Stimulated activated CD4-positive, alpha-beta T cell treated with anti-CD3 and anti-CD28 coated beads, Interleukin-15, amount 100 ng/mL, for 1 hour (primary cell): ENCODE measurements at places on chromosomes 7 and 10.

DNA sequence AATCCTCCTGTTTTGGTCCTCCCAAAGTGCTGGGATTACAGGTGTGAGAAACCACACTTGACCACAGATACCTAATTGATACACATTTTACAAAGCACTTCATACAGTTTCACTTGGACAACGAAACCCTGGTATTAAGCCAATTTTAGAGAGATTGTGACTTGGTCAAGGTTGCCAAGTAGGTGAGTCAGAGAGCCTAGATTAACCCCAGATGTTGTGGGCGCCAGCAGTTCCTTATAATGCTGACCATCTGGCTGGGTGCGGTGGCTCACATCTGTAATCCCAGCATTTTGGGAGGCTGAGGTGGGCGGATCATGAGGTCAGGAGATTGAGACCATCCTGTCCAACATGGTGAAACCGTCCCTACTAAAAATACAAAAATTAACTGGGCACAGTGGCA, 4.9 kb upstream of the PHKG1 start:
- no peak for DNase-seq

GRCh38 chr10:100509241-100509840, 10.3 kb downstream of the SEC31B start:
- DNase-seq = no peak

GRCh38 chr10:14362104-14362503, 31.4 kb upstream of the FRMD4A start:
- no peak for DNase-seq

GRCh38 chr10:88036126-88036525, 172.7 kb downstream of the PTEN start:
- DNase-seq = no peak

GRCh38 chr10:105149371-105149891, 508.3 kb downstream of the SORCS3 start:
- DNase-seq = no peak

GRCh38 chr10:124730790-124731189, 13.4 kb downstream of the FAM53B start:
- DNase-seq = no peak

DNA sequence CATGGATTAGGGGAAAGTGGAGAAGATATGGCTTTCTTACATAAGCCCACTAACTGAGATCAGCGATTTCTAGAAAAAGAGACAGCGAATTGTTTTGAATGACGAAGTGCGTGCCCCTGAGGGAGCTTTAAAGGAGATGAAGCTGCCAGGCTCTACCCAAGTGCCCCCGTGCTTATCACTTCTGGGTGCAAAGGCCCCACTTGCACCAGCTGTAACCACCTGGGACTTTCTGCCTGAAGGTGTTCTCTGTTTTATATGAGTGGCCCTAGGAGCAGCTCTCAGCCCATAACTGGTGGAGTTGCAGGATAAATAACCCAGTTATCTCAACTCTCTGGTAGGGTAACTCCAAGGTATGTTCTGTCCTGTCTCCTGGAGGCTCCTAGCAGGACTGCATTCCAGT, 20.4 kb upstream of the CARD11 start:
- no peak for DNase-seq

DNA sequence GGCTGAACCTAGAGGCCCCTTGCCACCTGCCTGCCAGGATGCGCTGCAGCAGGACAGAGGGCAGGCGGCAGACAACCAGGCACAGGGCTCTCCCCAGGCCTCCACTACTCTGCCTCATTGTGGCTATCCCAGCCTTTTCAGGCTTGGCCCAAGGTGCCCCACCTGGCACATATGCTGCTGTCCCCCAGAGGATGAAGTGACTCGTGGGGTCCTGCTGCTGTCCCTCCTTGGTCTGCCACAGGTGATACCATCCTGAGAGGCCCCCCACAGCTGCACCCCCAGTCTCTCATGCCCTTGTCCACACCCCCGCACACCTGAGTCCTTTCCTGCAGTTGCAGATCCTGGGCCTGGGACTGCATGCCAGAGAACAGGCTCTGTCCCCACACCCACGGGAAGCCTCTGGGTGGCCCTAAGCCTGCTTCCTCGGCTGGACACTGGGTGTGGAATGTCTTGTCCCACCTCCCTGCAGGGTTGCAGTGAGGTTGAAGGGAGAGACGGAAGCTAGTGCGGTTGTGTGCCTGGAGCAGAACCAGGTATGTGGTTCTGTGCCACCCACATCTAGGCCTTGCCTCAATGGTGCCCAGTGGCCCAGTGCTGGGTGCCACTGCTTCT, 55.3 kb downstream of the RASGEF1A start:
- DNase-seq = no peak

DNA sequence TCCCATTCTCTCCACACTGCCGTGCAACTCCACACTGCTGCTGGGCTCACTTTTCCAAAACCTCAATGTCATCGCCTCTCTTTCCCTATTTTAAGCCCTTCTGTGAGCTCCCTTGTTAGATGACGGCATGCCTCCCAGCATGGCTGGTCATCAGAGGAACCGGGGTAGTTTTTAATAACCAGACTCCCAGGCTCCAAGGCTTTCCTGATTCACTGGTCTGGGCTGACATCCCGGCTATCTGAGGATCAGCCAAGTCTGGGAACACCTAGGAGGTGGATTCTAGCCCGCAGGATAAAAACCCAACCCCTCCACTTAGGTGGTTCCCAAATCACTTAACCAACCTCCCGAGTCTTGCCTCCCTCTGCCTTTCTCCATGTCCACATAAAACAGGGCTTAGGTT, 295.4 kb upstream of the FZD8 start:
- no peak for DNase-seq

GRCh38 chr7:46291050-46291438, 370.0 kb upstream of the IGFBP3 start:
- DNase-seq = no peak

DNA sequence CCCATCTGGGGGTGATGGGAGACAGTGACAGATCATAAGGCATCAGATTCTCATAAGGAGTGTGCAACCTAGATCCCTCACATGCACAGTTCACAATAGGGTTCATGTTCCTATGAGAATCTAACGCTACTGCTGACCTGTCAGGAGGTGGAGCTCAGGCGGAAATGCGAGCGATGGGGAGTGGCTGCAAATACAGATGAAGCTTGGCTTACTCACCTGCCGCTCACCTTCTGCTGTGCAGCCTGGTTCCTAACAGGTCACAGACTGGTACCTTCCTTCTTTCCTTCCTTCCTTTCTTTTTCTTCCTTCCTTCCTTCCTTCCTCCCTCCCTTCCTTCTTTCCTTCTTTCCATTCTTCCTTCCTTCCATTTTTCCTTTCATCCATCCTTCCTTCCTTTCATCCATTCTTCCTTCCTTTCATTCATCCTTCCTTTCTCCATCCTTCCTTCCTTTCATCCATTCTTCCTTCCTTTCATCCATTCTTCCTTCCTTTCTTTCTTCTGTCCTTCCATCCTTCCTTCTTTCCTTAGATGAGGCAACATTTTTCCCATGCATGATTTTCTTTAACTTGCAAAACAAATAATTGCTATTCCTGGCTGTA, 370.0 kb upstream of the AUTS2 start:
- no peak for DNase-seq

DNA sequence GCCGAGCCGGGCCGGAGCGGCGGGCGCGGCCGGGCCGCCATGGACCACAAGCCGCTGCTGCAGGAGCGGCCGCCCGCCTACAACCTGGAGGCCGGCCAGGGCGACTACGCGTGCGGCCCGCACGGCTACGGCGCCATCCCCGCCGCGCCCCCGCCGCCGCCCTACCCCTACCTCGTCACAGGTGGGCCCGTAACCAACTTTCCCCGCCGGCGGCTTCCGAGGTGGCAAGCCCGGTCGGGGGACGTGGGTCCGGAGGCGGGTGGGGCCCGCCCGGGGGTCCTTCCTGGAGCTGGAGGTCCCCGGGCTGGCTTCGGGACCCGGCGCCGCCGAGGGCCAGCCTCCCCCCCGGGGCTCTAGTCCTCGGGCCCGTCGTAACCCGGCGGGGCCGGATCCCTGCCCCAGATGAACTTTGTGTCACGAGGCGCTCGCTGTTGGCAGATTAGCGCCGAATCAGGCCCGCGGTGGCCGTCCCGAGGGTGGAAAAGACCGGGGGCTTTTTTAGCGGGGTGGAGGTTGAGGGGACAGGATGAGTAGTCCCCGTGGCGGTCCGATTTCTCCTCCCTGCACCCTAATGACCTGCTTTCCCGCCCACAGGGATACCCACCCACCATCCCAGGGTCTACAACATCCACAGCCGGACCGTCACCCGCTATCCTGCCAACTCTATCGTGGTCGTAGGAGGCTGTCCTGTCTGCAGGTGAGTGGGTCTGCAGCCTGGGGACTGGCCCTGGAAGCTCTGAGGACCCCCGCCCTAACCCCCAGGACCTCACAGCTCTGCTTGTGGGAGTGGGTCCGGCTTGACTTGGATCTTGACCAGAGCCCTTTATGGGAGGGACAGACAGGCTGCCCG, 496 bp downstream of the BRI3 start:
- DNase-seq = no peak

GRCh38 chr7:149872419-149873073, 1.2 kb upstream of the ATP6V0E2 start:
- DNase-seq = no peak

GRCh38 chr10:6379015-6379776, 176.5 kb downstream of the PFKFB3 start:
- no peak for DNase-seq

- peak; percentile 56 for DNase-seq
Observed at GRCh38 chr7:139777948-139778841, at the start of gene HIPK2. Gene HIPK2, minus strand, starts transcription at chr7:139777998. Its CDS starts 375 bp downstream, at chr7:139777623.

GRCh38 chr10:125049216-125049881, 107.4 kb downstream of the ZRANB1 start:
- DNase-seq = no peak

- DNase-seq = no peak
Observed at GRCh38 chr10:121053151-121053550, 202.0 kb downstream of the WDR11 start.

- no peak for DNase-seq
Observed at GRCh38 chr10:100506596-100507356, 12.9 kb downstream of the SEC31B start.

GRCh38 chr10:66187053-66187733, 738.6 kb upstream of the LRRTM3 start:
- no peak for DNase-seq

DNA sequence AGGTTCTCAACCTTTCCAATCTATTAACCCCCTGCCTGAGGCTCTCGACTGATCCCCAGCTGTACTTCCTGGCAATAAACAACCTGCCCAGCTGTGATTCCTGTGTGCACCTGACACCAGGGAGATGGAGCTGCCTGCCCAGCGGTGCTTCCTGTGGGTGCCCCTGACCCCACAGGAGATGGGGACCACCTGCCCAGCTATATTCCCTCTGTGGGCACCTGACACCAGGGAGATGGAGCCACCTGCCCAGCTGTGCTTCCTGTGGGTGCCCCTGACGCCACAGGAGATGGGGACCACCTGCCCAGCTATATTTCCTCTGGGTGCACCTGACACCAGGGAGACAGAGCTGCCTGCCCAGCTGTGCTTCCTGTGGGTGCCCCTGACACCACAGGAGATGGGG, 184.0 kb downstream of the DIP2C start:
- DNase-seq = no peak

- DNase-seq = no peak
Observed at GRCh38 chr10:58867683-58868082, 308.8 kb upstream of the PHYHIPL start.

- DNase-seq = no peak
Observed at GRCh38 chr10:46554166-46554781, 2.2 kb downstream of the GPRIN2 start.

DNA sequence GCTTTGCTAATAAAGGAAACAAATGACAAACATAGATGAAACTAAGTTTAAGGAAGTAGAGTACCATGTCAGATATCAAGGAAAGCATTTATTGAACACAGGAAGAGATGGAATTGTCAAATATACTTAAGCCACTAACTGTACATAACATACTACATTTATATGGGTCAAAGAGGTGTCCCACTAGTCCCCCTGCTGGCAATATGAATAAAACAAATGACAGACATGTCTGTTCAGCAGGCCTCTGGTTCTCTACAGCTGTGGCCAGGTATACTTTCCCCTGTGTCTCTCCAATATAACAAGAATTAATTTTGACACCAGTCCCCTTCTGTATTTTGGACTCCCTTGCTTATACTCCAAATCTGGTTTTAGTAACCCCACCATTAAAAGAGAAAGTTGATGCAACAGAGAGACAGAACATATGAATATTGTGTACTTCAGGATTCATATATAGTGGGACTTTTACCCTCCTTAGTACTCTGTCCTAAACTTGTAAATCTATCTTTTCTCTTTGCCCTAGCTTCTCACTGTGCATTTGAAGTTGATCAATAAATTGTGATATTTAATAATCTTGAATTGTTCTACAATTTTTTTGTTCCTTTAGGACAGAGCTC, 42.9 kb downstream of the CD36 start:
- no peak for DNase-seq

- no peak for DNase-seq
Observed at GRCh38 chr10:92265687-92266258, 25.1 kb downstream of the CPEB3 start.

GRCh38 chr10:22683140-22683389, 31.3 kb downstream of the PIP4K2A start:
- no peak for DNase-seq

DNA sequence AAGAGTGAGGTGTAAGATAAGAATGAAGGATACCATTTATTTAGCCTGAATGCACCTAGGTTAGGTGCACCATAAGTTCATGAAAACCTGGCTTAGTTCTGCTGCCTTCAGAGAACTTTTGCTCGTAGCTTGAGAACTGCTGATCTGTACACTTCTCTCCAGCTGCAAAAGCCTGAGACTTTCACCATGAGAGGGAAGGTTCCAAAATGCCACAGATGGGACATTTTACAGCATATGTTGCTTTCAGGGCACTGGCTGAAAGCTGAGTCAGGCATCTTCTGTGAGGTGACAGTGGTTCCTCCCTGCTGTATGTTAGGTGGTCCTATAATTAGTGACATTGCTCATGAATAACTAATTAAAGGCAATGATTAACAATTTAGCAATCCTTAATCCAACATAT, 298.3 kb downstream of the GALNT17 start:
- DNase-seq = no peak

GRCh38 chr10:34955391-34955790, 134.8 kb downstream of the CUL2 start:
- DNase-seq = no peak

GRCh38 chr7:157459966-157460365, 123.2 kb downstream of the DNAJB6 start:
- no peak for DNase-seq
